T follicular helper cell (primary cell): ENCODE measurements at places on chromosomes 7 and 10.
A peak's percentile ranks its signal among the peaks of the same experiment; 100 is the strongest.

- DNase-seq = no peak
Observed at GRCh38 chr10:72545546-72545945, 80.3 kb downstream of the MICU1 start.

GRCh38 chr10:89003344-89003743 lies 12.7 kb downstream of the FAS start:
- DNase-seq = no peak

- no peak for DNase-seq
Observed at GRCh38 chr10:115957786-115958442, 315.1 kb downstream of the GFRA1 start.

- DNase-seq = no peak
Observed at GRCh38 chr7:143913945-143914615, 12.1 kb upstream of the TCAF1 start.

- DNase-seq = no peak
Observed at GRCh38 chr7:749140-749551, 22.1 kb upstream of the PRKAR1B start.

GRCh38 chr7:10973942-10974911 lies 555 bp downstream of the PHF14 start:
- DNase-seq = no peak

- DNase-seq = no peak
Observed at GRCh38 chr10:32951111-32951510, 6.9 kb downstream of the ITGB1 start.

DNA sequence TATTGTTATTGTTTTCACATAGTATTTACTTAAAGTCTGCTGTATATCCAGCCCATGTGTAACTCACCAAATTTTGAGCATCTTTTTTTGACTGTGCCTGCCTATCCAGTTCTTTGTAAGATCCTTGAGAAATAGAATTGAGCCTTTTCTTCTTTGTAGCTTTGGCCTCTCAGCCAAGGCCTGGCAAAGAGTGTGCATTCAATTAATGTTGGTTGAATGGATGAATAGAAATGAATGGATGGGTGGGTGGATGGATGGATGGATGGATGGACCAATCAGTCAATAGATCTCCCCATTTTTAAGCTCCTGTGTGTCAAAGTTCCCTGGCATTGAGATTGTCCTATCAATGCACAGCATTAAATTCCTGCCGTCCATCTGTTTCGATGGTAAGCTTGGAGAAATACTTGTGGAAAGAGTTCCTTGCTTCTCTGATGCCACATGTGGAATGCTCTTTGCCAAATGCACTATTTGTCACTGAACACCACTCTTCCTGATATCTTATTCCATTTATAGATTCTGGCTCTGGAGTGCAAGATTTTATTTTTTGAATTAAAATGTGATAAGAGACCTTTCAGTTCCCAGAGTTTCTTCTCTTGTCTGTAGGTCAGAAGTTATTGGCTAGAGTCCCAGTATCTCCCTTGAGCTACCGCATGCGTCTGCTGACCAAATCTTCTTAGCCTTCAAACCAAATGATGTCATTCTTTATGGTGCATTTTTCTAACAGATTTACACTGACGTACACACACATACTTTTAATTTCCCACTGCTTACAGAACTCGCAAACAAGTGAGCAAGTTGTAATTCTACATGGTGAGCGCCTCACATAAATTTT lies 20.7 kb upstream of the ADRB1 start:
- DNase-seq = no peak

GRCh38 chr10:71068861-71069271 lies 143.5 kb upstream of the UNC5B start:
- DNase-seq = no peak

GRCh38 chr10:100436255-100436654 lies 26.6 kb upstream of the WNT8B start:
- DNase-seq = no peak

- no peak for DNase-seq
Observed at GRCh38 chr10:112208292-112208691, 24.7 kb upstream of the GPAM start.

DNA sequence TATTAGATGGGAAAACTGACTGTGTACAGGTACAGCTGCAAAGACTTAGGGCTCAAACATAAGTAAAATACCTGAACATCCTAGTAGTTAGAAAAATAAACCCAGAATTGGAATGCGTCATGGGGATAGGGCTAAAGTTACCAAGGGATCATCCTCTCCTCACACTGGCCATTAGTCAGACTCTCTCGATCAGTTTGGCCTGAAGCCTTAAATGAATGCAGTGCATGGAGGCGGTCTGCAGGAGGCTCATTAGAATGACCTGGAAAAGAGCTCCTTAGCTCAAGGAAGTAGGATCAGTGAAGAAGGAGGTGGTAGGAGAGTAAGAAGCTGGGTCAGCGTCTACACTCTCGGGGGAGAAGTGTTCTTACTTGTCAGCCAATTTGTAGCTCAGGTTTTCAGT lies 35.3 kb downstream of the DENND2A start:
- no peak for DNase-seq

- no peak for DNase-seq
Observed at GRCh38 chr7:93171606-93172226, 23.5 kb upstream of the SAMD9L start.

DNA sequence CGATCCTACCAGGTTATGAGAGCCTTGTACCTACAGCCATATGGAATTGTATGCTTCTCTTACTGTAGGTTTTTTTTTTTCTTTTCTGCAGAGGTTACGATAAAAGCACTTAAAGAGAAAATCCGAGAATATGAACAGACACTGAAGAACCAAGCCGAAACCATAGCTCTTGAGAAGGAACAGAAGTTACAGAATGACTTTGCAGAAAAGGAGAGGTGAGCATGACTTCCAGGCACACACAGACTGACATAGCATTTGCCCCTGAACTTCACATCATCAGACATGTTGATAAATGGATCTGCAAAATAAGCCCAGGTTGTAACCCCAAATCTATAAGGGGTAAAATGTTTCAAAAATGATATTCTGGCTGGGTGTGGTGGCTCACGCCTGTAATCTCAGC lies 182.4 kb upstream of the SH2B2 start:
- no peak for DNase-seq

- DNase-seq = no peak
Observed at GRCh38 chr7:156783864-156784263, 109.1 kb downstream of the LMBR1 start.

- no peak for DNase-seq
Observed at GRCh38 chr7:141788296-141788695, 1.7 kb upstream of the TAS2R5 start.

DNA sequence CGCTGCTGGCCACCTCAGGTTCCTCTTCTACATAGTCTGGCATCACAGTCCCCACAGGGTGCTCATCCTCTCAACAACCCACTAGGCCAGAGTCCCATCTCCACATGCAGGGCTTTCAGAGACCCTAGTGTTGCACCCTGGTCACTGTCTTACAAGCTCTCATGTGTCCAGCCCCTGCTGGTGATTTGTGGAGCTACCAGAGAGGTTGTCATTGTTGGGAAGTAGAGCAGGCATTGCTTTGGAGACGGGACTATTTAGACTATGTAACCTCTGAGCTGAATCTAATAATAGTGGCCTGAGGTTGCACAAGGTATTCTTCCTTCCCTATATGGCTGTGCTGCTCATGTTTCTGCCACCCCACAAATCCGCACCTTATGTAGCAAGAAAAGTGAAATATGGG lies 135.3 kb upstream of the VWC2 start:
- DNase-seq = no peak

DNA sequence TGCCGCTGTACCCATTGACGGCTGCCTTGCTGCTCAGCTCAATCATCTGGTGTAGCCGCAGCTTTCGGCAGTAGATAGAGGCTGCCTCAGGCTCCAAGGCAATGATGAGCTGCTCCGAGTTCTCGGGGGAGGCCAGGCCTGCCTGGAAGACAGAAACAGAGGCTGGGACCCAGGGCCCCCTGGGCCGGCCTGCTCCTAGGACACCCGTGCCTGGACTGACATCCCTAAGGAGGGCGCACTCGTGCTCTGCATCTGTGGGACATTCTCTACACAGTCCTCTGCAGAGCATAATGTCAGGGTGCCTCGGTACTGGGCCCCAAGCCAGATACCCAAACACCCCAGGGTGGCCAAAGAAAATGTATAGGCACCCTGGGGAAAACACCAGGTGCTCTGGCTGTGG lies 58.5 kb downstream of the HSPA12A start:
- no peak for DNase-seq

- peak; percentile 27 for DNase-seq
Observed at GRCh38 chr7:1054861-1055450, 10.6 kb downstream of the GPR146 start.

DNA sequence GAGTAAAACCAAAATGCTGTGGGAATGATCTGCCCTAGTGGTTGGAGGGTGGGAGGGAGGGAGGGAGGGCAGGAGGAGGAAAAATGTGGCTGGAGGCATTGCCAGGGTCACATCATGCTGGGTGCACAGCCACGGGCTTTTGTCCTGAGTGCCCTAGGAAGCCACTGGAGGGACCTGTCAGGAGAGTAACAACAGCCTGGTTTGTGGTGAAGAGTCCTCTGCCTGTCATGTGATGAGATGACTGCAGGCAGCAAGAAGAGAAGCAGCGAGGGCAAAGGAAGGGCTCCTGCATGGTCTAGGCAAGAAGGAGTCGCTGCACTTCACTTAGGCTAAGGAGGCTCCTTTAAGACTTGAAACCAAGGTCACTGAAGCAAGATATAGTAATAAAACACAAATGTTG lies 65.6 kb downstream of the PKD1L1 start:
- DNase-seq = no peak

DNA sequence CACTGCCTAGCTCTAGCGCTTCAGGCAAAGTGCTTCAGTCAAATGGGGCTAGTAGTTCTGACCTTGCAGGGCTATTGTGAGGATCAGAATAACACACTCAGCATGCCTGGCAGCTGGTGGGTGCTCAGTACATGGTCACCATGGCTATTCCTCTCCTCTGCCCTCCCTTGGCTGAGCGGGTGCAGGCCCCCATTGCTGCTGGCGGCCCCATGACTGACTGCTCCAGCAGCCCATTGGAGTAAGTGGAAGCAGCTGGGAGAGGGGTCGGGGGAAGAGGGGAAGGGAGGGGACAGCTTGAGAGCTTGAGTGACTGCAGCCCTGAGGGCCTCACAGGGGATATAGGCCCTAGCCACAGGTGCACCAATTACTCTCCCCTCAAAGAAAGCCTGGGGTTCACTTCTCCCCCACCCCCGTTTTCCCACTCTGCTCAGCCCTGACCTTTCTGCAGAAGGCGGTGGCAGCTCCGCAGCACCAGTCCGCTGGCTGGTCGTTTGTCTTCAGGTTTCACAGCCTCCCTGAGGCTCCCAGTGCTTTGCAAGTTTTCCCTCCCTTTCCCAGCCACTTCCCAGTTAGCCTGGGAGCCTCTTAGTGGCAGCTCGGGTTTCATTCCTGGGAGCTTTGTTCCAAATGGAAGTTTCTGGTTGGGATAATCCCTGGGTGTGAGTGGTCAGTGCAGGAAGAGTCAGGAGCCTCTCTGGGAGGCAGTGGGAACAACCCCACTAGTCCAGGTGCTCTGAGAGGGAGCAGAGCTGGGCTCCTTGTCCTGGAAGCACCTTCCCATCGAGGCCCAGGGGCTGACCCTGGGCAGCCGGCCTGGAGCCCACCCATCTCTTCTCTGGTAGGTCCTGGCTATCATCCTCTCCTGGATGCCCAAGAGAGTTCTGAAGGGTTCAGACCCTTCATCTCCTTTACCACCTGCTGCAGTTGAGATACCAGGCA lies 16.3 kb downstream of the FGF8 start:
- DNase-seq = no peak

DNA sequence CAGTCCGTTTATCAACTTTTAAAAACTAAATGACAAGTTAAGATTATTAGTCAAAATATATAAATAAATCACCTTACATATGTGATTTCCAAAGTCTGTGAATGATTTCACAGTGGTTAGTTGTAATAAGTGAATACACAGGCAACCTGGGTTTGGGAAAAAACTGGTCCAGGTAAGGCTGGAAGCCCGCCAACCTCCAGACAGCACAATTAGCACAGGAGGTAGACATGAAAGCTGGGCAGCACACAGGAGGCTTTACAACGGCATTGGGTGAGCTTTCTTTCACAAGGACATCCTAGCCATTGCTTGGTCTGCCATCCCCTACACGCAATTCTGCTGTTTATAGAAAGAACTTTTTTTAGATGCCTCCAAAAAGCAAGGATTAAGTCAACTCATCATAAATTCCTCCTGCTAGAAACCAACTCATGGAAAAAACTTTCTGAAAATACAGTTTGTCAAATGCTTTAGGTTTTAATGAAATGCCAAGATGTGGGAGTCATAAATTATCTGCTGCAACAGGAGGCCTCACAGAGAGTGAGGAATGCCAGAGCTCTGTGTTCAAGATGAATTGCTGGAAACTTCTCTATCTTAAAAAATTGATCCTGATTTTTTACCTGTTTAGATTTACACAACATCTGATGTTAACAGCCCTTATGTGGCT lies 346.8 kb upstream of the NFE2L3 start:
- no peak for DNase-seq

DNA sequence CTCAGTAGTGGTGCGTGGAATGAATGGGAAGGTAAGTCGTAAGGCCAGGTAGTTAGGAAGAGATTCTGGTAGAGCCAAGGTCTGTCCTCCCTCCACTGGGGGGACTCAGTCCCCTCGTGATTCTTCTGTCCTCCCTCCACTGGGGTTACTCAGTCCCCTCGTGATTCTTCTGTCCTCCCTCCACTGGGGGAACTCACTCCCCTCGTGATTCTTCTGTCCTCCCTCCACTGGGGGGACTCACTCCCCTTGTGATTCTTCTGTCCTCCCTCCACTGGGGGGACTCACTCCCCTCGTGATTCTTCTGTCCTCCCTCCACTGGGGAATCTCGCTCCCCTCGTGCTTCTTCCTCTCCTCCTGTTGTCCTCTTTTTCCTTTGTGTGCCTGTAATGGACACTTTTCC lies 125.1 kb downstream of the CELF2 start:
- DNase-seq = no peak

DNA sequence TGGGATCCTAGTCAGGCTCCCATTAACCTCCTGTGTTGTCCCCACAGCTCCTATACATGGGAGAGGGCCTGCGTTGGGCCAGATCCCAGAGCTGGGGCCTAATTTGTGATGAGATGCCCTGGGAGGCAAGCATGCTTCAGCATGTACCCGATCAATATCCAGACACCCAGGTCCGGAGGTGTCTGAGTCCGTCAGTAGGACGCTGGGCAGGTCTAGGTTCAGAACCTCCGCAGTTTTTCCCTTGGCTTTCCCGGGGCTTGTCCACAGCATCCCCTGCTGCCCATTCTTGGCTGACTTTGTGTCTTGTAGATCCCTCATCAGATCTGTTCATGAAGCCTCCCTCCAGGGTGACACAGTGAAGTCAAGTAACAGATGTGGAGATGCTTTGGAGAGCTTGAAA lies 32.7 kb upstream of the RBAK start:
- DNase-seq = no peak

GRCh38 chr7:114924038-114924712 lies 2.3 kb downstream of the MDFIC start:
- DNase-seq = no peak
